CD8-positive, alpha-beta memory T cell (primary cell): ENCODE measurements at places on chromosomes 3 and 15. TPM values are rescaled to one million over a fixed set of nuclear protein-coding genes. Genes with fewer than 3 reads are reported as not detected.

DNA sequence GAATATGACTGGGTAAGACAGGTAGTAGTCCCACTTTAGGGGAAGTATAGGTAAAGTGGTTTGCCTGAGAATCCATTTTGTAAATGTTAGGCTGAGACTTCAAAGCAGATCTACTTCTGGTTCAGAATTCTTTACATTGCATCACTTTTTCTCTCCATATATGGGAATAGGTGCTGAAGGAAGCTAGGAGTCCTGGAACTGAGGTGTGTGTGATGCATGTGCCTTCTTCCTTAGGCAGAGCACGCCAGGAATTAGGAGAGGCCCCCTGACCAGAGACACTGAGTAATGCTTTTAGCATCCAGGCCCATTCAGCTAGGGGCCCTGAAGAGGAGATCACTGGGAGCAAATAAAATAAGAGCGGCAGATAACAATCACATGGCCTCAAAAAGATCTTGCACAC lies 69.2 kb upstream of the DCP1A start:
- no peak for DNase-seq

DNA sequence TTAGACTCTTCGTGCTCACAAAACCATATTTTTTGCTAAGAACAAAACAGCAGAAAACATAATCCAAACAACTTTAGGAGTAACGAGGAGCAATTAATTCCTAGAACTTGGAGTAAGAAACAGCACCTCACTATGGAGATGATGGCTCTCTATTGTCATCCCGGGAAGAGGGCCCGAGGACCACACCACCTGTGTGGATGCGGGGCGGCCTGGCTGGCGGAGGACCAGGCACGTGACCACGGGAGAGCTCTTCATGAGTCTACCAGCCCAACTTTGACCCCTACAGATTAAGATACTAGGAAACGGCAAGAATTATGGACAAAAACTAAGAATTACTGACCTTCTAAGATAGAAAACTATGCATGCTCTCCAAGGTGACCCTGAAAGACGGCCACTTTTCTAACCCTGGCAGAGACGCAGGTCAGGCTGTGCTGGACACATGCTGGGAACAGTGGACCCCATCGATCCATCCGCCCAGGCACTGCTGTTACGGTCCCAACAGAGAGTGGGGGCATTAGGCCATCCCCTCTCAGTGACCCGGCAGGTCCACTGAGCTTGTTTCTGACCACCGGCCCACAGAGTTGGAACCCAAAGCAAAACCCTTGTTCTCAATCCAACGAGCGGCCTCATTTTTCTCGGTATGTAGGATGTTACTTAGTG lies 13.1 kb upstream of the OCA2 start:
- no peak for DNase-seq

- no peak for DNase-seq
Observed at GRCh38 chr3:69690-70089, 126.9 kb upstream of the CHL1 start.

GRCh38 chr3:115635406-115635805 lies 12.1 kb downstream of the GAP43 start:
- no peak for DNase-seq

DNA sequence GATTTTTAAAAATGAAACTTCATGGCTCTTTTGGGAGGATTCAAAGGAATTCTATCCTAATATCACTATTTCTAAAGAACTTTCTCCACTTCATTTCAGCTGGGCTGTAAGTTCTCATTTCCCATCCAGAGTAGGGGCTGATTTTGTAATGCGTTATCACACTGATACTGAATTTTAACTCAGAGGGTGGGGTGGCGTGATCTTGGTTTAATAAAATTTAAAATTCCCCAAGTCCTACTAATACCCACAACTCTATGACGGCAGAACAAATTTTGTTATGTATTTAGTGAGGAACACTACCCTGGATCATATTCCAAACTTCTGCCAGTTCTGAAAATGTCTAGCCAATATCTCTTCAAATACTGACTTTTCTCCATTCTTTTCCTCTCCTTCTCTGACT lies 92.7 kb downstream of the ASB7 start:
- DNase-seq = no peak

- DNase-seq = no peak
Observed at GRCh38 chr15:100565591-100565990, 36.4 kb downstream of the LINS1 start.

DNA sequence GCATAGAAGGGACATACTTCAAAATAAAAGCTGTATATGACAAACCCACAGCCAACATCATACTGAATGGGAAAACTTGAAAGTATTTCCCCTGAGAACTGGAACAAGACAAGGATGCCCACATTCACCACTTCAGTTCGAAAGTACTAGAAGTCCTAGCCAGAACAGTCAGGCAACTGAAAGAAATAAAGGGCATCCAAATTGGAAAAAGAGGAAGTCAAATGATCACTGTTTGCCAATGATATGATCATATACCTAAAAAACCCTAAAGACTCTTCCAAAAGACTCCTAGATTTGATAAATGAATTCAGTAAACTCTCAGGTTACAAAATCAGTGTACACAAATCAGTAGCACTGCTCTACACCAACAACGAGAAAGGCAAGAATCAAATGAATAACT lies 40.7 kb downstream of the SLC49A4 start:
- no peak for DNase-seq

The ITIH3 gene
- not detected for total RNA-seq

The WDR5B gene
- 4.8 TPM for total RNA-seq

The DUOXA2 gene
- not detected for total RNA-seq

The P4HTM gene
- 33.0 TPM for total RNA-seq

The IGSF11 gene
- not detected for total RNA-seq

The GOLGA8K gene
- 0.13 TPM for total RNA-seq

The GJD2 gene
- total RNA-seq = not detected

The ZBTB47 gene
- 0.60 TPM for total RNA-seq
